Epithelial cell of esophagus (primary cell): ENCODE measurements at places on chromosomes 2 and 18.

- DNase-seq, result no peak
Observed at GRCh38 chr2:214724741-214725140, 84.7 kb downstream of the BARD1 start.

DNA sequence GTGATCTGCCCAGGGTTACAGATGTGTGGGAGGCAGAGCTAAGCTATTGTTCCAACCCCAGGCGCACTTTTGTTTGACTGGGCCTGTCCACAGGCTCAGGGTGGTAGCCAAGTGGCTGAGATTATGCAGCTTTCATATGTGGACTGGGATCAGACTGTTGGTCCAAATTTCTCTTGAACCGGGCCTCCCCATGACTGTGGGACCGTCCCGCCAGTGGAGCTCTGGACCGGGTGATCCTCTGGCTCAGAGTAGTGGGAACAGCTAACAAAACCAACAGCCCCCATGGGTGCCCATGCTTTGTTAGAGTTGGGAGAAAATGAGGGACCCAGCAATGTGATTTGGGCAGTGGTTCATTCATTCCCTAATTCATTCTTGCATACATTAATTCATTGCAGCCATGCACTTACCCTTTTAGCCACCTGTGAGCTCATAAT is 86.8 kb upstream of the HS6ST1 start:
- no peak for DNase-seq

DNA sequence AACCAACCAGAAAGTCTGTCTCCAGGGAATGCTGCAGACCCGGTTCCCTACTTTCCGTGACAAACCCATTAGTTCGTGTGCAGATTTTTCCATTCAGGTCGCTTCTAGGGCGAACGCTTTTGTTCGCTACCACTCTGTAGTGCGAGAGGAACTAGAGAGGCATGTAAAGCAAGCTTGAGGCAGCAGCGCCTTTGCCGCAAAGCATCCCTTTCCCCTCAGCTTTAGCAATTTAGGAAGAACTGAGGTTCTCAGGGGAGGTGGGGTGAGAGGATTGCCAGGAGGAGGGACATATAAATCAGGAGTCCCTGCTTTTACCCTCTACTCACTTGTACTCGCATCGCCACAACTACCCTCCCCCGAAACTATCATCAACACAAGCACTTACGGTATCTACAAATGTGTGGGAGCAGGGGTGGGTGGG is 748 bp upstream of the ZNF804A start:
- DNase-seq, result peak; percentile 19

GRCh38 chr2:235112365-235112764 is 160.5 kb downstream of the SH3BP4 start:
- no peak for DNase-seq

DNA sequence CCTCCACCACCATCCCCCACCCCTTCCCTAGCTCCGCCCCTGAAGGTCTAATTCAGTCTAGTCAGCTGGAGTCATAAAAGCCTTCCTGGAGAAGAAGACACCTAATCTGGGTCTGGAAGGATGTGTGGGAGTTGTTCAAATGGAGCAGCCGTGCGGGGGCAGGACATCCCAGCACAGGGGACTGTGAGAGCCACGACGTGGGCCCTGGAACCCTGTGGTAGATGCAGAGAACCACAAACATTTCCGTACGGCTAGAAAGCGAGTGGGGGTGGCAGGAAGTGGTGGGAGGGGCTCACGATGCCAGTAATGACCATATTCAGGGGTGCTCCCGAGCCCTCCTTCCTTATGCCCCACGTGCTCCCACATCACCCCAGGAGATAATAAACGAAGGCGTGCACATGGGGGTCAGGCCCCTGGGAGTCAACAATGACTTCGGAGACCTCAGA is 20.9 kb upstream of the COL6A3 start:
- DNase-seq, result no peak

- peak; percentile 94 for DNase-seq
Observed at GRCh38 chr18:58848685-58849084, 16.0 kb upstream of the ZNF532 start.

- no peak for DNase-seq
Observed at GRCh38 chr2:111186933-111187332, 66.2 kb downstream of the BCL2L11 start.

GRCh38 chr18:74373428-74373827 is 57.8 kb downstream of the C18orf63 start:
- DNase-seq, result no peak

GRCh38 chr18:7567474-7568425 is 634 bp downstream of the PTPRM start:
- peak; percentile 53 for DNase-seq

DNA sequence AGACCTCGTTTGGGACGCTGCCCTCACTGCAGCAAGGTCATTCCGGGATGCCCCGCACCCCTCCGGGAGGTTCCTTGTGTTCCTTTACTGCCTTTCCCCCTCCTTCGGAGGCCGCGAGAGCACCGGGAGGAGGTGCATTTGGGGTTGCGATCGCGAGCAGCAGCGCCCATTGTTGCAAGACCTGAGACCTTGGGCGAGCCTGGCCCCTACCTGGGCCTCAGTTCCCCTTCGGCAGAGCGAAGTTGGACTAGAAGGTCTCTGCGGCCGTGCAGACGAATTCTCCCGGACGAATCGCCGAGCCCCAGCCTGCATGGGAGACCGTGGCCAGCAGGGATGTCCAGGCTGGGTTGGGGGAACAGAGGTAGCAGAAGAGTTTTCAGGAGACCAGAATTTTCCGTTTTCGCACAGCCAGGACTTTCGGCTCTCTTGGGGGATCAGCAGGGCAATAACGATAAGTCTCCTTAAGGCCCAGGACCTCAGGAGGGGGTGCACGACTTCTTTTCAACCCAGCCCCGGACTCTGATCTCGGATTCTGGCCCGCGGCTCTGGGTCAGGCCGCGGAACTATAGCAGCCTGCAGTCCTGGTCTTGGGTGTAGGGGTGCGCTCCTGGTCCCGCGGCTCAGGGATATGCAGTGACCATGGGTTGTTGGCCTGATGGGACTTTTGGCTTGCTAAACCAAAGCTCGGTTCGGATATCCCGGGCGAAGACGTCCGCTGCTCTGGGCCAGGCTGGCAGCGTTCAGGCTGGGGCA is 2.8 kb downstream of the GDF7 start:
- DNase-seq, result no peak

- no peak for DNase-seq
Observed at GRCh38 chr2:114011713-114012112, 121.8 kb downstream of the ACTR3 start.

DNA sequence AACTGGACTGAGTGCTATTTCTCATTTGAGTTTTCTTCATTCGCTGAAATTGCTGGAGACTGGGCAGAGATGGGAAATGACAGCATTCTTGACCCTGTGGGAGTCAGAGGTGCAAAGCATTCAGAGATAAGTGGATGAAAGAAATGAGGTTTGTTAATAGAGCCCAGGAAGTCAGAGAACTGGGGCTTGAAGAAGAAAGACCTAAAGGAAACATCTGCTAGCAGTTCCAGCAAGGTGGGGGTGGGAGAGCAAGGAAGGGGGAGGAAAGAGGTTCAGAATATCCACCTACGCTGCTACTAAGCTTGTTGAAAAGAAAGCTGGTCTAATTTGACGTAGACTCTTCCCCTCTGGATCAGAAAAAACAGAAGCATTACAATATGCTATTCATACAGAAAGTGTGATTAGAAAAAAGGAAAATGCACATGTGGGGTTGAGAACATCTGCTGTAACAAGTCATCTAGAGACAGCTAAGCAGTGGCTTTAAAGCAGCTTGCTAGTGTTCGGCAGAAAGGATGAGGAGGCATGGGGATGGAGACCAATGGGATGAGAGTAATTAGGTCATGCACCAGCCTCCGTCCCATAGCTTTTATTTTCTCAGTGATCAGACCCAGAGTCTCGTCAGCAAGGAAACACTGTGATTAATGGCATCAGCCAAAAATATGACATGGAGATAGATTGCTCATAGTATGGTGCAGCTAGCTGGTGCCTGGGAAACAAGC is 29.7 kb downstream of the NAB1 start:
- DNase-seq, result peak; percentile 4

DNA sequence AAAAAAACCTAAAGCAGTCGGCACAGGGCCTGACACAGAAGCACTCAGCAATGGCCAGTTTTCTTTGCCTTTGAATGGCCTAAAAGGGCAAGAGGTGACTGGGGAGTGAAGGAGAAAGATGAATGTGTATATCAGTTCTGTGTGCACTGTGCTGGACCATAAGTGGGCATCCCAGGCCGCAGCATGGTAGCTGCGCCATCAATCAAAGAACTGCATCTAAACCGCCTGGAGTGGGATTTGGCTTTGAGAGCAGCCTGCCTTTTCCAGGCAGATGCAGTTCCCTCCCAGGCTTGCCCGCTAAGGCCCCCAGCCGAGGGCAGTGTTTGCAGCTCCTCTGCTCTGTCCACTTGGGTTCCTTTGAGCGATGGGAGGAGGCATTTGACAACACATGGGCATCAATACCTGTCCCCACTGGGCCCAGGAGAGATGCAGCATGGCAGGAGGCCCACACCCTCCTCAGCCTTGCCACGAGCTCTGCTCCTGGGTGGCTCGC is 144.1 kb downstream of the FAM210A start:
- DNase-seq, result no peak

DNA sequence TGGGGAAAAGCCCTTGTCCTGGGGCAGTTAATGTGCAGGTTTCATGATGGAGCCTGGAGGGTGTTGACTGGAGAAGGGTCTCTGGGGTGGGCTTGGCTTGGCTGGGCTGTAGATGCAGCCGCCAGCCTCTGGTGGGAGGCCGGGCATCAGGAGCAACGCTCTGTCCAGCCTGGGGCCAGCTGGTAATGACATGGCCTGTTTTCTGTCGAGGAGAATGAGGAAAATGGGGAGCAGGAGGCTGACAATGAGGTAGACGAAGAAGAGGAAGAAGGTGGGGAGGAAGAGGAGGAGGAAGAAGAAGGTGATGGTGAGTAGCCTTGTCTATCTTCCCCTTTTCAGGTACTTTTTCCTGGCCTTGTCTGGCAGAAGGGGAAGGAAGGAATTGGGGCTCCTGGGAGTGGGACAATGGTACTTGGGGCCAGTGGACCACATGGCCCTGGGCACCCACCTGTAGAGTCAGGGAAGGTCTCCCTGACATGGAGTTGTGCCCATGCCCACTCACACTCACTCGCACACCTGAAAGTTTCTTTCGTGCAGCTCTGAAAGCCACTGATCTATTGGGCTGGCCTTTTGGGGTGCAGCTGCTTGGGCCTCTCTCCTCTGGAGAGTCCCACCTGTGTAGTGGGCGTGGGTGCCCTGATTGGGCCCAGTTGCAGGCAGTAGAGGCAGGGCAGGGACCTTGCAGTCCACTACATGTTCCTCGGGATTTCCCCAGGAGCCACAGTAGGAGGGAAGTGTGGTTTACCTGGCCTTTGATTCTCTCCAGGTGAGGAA is 3.5 kb downstream of the PTMA start:
- DNase-seq, result no peak

GRCh38 chr2:63738019-63738418 is 103.7 kb upstream of the UGP2 start:
- peak; percentile 80 for DNase-seq

DNA sequence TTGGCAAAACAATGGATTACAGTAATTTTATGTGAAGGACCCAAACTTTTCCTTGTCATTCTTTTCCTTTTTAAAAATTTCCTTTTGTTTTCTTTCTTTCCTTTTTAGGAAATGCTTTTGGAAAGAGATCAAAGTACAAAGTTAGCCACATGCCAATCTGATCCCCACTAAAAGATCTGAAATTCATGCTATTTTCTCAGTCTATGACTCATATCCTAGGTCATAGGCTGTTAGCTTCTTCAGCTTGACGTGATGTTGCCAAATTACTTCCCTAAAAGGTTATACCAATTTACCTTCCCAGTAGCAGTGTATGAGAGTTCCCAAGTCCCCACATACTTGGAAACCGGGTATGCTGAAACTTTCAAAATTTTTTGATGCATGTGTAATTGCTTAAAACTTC is 355.3 kb downstream of the INSIG2 start:
- DNase-seq, result peak; percentile 32

GRCh38 chr2:218717262-218717661 is 6.6 kb downstream of the TTLL4 start:
- peak; percentile 67 for DNase-seq

- DNase-seq, result no peak
Observed at GRCh38 chr2:73704285-73704684, 32.9 kb downstream of the TPRKB start.

- DNase-seq, result no peak
Observed at GRCh38 chr2:46347648-46348280, 50.6 kb downstream of the EPAS1 start.

DNA sequence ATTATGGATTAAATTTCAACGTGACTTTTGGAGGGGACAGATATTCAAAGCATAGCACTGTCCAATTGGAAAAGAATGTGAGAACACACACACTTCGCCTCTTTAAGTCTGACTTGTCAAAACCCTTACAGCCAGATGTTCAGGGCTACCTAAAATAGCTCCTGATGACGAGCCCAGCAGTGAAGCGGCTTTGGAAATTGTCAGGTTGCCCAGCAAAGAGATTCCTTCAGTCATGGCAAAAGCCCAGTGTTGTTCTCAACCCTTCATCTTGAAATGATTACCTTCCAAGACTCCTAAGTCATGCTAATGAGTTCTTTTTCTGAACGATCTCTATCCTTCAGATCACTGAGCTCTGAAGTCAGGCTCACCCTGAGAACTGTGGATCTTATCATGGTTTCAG is 436.6 kb downstream of the LRATD1 start:
- no peak for DNase-seq

DNA sequence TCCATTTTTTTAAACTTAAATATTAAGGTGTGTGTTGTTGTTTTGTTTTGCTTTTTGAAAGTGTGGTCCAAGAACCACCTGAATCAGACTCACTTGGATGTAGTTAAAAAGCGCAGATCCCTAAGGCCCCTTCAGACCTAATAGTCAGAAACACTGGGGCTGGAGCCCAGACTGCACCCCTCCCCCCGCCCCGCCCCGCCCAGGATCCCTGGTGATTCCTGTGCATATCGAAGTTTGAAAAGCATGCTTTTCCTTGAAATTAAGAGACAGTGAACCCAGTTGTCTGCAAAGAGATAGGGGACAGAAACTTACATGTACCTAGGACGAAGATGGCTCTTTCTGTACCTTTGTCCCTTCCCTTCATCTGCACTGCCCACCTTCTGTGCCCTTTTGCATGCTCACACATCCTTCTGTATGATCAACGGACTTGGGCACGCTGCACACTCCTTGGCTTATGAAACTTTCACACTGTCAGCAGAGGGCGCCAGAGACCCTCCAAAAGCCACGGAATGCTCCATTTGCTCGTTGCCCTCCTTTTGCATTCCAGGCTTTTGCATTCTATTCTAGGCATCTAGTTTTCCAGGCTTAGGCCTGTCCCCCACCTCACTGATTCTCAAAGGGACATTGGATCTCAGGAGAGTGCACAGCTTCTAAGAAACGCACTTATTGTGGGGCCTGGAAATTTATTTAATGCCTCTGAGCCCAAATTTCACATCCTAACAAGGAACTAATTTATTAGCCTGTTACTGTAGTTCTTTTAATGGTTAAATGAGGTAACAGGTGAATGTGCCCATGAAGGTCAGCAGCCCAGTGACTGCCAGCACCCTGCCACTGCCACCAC is 32.8 kb upstream of the SLC14A1 start:
- peak; percentile 78 for DNase-seq

GRCh38 chr2:160429248-160430000 is 64.2 kb downstream of the RBMS1 start:
- DNase-seq, result peak; percentile 71

GRCh38 chr2:138365581-138365980 is 136.0 kb upstream of the SPOPL start:
- no peak for DNase-seq

GRCh38 chr2:240915526-240916341 is 9.6 kb downstream of the CROCC2 start:
- DNase-seq, result no peak
